ENCODE measurements at places on chromosomes 1 and 21.
A peak's percentile ranks its signal among the peaks of the same experiment; 100 is the strongest.

DNA sequence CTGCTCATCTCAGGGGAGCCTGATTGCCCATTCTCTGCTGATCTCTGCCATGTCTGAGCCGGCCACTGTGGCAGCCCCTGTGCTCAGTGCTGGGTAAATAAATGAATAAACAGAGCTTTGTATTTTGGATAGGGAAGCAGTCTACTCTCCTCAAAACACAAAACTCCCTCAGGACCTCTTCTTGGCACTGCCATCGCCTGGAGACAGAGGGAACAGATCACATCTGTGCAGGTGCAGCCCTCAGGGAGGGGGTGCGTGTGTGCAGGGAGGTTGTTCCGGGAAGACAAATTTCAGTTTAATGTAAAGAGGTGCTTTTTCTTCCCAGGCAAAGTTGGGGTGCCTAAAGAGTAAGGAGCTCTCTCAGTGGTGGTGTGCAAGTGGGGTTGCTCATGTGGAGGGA, 7.7 kb upstream of the FAM167B start:
- DNase-seq, result no peak

DNA sequence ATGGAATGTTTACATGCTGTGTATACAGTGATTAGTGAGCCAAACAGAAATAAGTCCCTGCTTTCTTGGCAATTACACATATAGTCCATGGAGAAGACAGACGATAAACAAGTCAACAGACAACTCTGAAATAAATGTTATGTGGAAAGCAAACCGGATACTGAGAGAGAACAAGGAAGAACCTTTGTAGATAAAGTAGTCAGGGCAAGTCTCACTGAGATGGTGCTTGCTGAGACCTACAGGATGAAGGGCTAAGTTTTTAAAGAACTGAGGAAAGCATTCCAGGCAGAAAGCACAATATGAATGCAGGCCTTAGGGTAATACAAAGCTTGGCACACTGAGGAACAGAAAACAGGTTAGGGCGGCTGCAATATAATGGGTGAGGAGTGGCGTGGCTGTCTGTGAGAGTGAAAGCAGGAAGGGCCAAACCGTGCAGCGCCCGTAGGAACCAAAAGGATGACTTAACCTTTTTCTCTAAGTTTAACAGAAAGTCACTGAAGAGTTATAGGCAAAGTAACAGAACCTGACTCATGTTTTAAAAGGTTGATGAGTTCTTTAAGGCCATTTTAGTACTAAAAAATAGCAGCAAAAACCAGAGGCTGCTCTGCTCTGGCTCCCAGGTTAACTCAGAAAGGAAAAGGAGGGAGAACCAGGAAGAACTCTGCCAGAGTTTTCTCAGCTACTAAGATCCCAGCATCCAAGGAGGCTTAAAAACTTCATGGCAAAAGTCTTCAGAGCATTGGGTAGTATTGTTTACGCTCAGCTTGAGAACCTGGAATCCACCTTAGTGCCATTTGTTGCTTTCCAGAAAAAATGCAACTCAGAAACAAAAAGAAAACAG, 8.7 kb upstream of the TTF2 start:
- peak; percentile 51 for DNase-seq

DNA sequence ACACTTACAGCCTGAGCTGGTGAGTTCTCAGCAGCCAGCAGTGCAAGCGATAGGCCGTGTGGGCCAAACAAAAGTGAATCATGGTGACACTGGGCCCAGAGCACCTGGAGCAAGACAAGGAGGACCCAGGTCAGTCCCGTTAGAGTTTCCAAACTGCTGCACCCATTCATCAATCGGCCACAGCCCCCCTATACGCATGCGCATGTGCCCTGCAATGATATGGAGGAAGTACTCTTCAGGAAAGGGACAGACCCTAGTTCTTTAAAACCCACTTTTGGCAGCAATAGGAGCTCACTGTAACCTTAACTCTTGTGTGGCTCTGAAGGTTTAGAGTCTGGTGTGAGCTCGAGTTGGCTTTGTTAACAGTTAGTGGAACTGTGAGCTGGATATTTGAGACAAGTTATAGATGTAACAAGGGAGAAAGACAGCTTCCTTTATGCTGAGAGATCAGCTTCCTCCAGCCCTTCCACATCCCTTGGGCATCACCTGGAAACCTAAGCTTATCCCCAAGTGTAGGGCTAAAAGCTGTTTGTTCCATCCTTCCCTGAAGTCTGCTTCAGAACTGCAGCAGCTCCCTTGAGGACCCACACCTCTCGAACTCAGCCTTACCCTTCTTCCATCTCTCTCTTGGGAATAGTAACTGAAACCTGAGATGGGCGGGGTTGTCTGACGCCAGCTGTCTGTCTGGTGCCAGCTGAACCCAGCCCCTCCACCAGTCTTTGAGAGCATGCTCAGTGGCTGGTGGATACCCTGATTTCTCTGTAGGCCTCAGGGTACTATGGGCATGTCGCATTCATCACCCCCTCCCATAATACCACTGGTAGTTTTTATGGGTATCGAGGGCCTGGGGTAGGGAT, 17.7 kb downstream of the NMNAT1 start:
- no peak for DNase-seq

DNA sequence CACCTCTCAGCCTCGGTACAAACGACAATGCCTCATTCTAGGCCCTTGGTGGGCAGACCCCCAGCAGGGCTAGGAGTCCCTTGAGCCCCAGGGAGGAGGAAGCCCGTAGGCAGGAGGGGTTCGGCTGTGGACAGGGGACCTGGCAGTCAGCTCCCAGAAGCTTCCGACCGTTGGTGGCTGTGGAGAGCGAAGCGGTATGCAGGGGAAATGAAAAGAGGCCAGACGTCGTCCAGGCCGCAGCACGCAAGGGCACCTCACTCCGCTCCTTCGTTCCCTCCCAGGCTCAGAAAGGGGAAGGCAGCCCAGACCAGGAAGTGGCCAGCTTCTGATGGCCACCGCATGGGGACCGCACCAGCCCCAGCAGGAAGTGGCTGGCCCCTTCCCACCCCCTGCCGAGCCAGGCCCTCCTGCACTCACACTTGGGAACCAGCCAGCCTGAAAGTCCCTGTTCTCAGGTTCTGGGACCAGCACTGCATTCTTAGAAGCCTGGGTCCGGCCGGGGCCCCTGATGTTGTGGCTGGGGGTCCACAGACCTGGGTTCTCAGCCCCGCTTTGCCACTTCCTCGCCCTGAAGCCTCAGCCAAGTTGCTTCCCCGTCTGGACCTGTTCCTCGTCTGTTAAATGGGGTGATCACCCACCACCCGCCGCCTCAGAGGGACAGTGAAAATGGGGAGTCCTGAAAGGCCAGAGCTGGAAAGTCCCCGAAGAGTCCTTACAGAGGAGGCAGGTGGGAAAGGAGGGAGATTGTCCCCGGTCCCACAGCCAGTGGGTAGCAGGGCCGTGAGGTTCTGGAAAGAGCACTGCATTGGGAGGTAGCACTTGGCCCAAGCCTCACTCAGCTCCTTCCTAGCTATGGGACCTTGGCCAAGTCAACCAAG, 104.0 kb upstream of the RUNX3 start:
- DNase-seq, result no peak

DNA sequence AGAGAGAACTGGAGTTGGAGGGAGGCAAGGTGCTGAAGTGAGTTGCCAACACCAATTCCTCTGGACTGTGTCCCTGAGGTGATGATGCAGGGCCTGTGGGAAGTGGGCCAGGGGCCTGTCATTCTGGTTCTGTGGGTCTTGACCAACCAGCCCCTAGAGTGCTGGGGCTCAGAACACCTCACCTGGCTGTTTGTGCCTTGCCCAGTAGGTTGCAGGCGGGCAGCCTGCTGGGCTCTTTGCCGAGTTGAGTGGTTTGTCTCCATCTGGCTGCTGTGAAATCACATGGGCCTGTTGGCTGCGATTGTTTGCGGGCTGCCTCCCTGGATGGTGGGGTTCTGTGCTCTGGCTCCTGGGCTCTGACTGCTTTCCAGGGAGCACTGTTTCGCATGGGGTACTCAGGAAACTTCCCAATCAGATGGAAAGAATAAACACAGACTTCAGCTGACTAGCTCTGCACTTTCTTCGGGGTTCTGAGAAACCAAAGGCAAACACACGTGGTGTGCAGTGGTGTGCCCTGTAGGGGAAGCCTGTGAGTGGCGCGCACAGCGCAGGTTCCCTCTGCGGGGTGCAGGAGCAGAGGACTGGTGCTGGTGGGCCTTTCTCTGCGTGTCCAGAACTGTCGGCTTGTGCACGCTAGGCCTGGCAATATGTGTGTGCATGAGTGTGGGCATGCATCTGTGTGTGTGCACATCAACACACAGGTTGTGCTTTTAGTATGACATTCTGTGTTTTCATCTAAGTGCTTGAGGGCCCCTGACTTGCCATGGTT, 95.1 kb downstream of the RHOU start:
- DNase-seq, result no peak

DNA sequence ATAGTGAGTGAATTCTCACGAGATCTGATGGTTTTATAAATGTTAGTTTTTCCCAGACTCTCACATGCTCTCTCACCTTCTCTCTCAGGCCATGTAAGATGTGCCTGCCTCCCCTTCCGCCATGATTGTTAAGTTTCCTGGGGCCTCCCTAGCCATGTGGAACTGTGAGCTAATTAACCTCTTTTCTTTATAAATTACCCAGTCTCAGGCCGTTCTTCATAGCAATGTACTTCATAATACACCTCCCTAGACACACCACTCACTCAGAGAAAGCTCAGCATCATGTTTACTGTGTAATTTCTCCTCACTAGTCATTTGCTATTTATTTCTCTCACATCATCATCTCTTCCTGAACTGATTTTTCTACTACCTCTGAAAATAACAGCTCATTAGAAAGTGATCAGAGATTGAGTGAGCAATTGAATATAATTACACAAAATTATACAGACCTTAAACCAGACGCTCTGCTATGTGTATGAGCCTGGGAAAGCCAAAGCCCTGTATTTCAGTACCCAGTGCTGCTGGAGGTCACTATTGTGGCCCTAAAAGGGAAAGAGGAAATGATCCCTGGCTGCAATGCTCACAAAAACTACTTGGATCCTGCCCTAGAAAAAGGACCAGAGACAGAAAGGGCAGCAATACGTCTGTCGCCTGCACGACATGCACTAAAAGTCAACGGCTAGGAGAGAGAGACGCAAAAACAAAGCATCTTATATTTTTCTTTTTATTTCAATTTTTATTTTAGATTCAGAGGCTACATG, 284.5 kb downstream of the DSCAM start:
- no peak for DNase-seq

GRCh38 chr21:39576518-39577128, 36.1 kb upstream of the B3GALT5 start:
- no peak for DNase-seq

- DNase-seq, result no peak
Observed at GRCh38 chr1:229454056-229454455, 20.2 kb upstream of the ACTA1 start.

- DNase-seq, result peak; percentile 11
Observed at GRCh38 chr1:206967096-206967849, 3.0 kb downstream of the FCAMR start.

GRCh38 chr1:164443836-164444235, 115.1 kb upstream of the PBX1 start:
- no peak for DNase-seq
